ENCODE measurements at places on chromosomes 12 and 14. TPM values are rescaled to one million over a fixed set of nuclear protein-coding genes. Genes with fewer than 3 reads are reported as not detected.

DNA sequence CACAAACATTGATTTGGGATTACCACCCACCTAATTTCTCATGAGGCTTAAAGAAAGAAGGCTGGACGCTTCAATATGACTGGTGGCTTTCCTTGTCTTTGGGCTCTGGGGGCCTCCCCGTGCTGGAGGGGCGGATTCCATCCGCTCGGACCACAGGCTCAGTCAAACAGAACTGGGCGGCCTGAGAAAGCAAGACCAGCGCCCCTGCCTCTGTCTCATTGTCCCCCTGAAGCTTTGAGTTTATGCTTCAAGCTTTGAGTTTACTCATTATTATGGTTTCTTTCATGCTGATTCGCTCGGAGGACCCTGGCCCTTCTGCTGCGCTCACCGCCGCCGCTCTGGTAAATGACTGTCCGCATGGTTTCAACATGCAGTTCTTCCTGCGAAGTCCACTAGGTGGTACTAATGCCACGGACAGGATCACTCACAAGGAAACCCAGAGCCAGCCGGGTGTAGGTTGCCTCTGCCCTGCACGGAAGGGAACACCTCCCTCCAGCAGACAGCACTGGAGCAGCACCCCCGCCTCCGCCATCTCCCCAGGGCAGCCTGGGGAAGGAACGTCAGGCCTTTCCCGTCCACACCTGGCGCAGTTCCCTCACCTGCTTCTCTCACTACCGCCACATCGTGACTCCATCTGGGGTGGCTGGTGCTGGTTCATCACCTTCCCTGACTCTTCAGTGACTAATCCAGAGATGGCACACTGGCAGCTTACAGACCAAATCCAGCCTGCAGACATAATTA, 13.2 kb upstream of the TIGAR start:
- H3K27me3 ChIP-seq, result peaks cover 4% of the 10 kb centered on the region
- H3K4me1 ChIP-seq, result no peaks in the 10 kb centered on the region
- DNase-seq, result peak; percentile 76

DNA sequence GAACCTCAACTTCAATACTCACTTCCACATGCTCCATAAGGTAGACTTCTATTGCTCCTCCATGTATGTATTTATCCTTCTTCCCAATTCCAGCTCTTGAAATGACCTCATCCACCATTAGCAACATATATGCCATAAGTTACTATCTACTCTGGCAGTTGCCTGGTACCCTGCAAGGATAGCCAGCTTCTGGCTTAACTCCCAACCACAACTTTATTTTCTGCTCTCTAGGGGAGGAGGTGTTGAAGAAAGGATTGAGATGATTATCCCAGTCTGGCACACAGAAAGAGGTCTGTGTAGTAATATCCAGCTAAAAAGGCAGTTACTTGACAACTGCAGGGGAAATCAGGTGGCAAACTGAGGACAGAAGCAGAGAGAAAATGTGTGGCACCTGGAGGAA, 71.5 kb upstream of the MDM1 start:
- H3K4me3 ChIP-seq, result no peak overlapping the region
- DNase-seq, result no peak
- no peak overlapping the region for H3K27ac ChIP-seq

DNA sequence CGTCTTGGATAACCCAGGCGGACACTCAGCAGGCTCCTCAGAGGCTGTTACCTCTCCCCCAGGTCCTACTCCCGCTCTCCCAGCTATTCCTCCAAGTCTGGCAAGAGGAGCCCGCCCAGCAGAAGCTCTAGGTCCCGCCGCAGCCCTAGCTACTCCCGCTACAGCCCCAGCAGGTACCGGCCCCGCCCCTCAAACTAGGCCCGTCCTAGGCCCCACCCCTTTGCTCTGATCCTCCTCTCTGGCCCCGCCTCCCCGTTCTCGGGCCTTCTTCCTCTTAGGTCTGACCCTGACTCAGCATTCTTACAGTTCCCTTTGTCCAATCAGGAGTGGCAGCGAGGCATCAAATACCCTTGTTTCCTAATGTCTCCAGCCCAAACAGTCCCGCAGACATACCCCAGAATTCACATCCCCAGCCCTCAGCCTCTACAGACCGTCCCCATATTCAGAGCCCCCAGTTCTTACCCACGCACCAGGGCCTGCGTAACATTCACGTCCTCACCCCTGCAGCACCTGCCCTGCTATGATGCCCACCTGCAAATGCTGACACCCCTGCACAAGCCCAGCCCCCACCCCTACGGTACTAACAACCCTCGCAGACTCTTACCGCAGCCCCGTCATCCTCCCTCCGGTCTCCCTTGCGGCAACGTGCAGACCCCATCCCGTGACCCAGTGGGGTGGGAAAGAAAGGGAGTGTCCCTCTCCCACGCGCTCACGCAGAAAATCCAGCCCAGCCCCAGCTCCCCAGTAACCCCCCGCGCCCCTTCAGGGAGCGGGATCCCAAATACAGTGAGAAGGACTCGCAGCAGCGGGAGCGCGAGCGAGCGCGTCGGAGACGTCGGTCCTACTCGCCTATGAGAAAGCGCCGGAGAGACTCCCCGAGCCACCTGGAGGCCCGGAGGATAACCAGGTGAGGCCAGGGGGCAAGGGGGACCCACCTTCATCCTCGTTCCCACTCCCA, 25.0 kb upstream of the HSPB8 start:
- H3K27ac ChIP-seq, result no peak overlapping the region
- H3K36me3 ChIP-seq, result no peaks in the 10 kb centered on the region
- H3K4me3 ChIP-seq, result no peak overlapping the region
- H3K4me1 ChIP-seq, result no peaks in the 10 kb centered on the region
- H3K27me3 ChIP-seq, result no peaks in the 10 kb centered on the region
- DNase-seq, result peak; percentile 7

DNA sequence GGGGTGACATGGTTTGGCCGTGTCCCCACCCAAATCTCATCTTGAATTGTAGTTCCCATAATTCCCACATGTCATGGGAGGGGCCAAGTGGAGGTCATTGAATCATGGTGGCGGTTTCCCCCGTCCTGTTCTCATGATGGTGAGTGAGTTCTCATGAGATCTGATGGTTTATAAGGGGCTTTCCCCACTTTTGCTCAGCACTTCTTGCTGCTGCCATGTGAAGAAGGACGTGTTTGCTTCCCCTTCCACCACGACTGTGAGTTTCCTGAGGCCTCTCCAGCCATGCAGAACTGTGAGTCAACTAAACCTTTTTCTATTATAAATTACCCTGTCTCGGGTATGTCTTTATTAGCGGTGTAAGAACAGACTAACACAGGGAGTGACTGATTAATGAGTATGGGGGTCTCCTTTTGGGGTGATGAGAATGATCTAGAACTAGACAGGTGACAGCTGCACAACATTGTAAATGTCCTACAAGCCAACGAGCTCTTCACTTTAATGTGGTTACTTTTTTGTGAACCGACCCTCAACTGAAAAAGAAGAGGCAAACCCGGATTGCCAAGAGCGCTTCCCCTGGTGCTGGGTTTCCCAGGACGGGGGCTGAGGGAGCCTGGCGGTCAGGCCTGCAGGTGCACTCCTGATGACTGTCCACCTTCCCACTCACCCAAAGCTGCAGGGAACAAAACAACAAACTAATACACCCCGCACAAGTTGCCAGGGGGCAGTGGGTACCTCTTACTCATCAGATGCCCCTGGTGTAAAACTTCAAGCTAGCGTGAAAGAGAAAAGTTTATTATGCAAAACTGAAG, 90.1 kb downstream of the NCOR2 start:
- no peak for DNase-seq
- peaks cover 6% of the 10 kb centered on the region for H3K36me3 ChIP-seq
- no peak overlapping the region for H3K27ac ChIP-seq
- H3K4me1 ChIP-seq, result peaks cover 7% of the 10 kb centered on the region
- H3K4me3 ChIP-seq, result no peak overlapping the region

GRCh38 chr12:12272869-12273268, 6.0 kb upstream of the LRP6 start:
- H3K4me1 ChIP-seq, result peaks cover 5% of the 10 kb centered on the region
- H3K4me3 ChIP-seq, result no peak overlapping the region
- H3K36me3 ChIP-seq, result no peaks in the 10 kb centered on the region
- DNase-seq, result no peak

- H3K36me3 ChIP-seq, result peaks cover 4% of the 10 kb centered on the region
- H3K4me1 ChIP-seq, result peaks cover 8% of the 10 kb centered on the region
- no peak for DNase-seq
- H3K4me3 ChIP-seq, result peak overlapping the region; percentile 56
These were observed 399 bp downstream of the NCAPD2 start for GRCh38 chr12:6494258-6494743.

DNA sequence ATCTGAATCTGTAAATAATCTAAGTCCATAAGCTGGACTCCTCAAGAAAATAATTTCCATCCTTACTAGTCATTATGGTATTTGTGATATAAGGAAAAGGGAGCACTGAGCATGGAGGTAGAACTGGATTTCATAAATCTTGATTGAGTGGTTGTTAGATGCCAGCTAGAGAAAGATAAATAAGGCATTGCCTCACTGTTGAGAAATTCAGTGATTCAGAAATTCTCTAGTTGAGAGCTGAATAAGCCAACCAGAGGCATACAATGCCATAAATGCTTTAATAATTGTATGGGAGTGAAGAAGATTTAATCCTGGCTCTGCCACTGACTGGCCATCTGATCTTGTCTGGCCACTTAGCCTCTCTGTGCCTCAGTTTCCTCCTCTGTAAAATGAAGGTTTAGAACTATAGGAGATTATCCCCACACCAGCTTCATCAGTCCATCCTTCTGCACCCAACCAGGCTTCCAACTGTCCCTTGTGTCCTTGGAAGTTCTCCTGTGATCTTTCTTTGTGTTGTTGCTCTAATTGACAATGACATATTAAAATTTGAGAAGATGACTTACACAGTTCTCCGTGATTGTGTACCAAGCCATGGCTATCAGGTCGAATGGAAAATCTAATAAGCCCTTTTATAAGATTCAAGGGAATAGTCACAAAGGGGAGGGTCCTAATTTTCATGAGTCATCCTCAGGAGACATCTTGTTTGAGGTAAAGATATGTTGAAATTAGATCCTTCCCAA, 394.3 kb downstream of the EGLN3 start:
- no peak for DNase-seq
- H3K4me3 ChIP-seq, result no peak overlapping the region

GRCh38 chr12:74722709-74723108, 185.1 kb downstream of the ATXN7L3B start:
- no peak overlapping the region for H3K4me3 ChIP-seq
- no peak for DNase-seq
- no peaks in the 10 kb centered on the region for H3K27me3 ChIP-seq
- H3K36me3 ChIP-seq, result no peaks in the 10 kb centered on the region
- no peaks in the 10 kb centered on the region for H3K4me1 ChIP-seq
- no peak overlapping the region for H3K27ac ChIP-seq

Gene KRT71
- not detected for polyA plus RNA-seq

Gene PARPBP
- 5.7 TPM for polyA plus RNA-seq

Gene ISM2
- not detected for polyA plus RNA-seq

Gene LHX5
- polyA plus RNA-seq, result not detected
